ENCODE measurements at places on chromosomes 16 and 17.

DNA sequence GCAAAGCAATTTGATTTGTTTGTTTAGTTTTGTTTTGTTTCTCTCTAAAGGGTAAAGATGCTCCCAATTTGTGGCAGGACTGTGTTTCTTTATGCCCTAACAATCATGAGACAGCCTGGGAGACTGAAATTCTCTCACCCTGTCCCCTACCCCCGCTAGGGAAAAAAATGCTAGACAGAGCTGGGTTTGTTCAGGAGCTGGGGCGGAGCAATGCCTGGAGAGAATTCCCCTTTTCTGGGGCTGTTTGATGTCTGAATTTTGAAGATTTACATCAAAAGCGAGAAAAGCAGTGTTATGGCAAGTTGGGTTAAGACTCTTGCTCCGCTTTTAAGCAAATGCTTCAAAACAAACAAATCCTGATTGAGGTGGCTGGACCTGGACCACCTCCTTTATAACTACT is 8.4 kb downstream of the MAF start:
- no peak for DNase-seq

DNA sequence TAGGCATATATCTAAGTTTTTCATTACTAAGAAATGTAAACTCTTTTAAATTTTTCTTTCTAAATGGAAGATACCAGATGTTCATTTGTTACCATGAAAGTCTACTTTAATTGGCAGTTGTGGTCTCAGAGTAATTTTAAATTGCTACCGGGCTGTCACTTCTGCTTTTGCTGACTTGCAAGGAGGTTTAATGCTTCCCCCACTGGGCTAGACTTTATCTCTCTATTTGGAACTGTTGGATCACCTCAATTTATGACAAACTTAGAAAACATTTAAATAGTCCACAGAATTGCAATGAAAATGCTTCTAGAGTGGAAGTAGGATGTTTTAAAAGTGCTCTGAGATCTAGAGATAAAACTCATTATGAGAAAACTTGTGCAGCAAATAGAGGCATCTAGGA is 479.8 kb upstream of the GOT2 start:
- DNase-seq = no peak

GRCh38 chr16:62462971-62463370 is 426.7 kb upstream of the CDH8 start:
- no peak for DNase-seq

GRCh38 chr16:49681217-49681883 is 174.6 kb downstream of the ZNF423 start:
- DNase-seq = no peak

DNA sequence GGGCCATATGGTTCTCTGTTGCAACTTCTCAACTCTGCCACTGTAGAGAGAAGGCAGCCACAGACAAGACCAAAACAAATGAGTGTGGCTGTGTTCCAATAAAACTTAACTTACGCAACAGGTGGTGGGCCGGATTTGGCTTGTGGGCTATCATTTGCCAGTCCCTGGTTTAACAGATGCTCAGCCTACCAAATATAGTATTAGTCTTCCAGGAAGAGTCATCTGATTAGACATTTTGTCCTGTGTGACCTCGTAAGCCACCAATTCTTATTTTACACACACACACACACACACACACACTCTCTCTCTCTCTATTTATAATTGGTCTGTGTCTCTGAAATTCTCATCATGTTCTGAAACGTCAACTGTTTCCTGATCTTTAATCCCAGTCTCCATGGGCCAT is 245.9 kb downstream of the XYLT1 start:
- no peak for DNase-seq

DNA sequence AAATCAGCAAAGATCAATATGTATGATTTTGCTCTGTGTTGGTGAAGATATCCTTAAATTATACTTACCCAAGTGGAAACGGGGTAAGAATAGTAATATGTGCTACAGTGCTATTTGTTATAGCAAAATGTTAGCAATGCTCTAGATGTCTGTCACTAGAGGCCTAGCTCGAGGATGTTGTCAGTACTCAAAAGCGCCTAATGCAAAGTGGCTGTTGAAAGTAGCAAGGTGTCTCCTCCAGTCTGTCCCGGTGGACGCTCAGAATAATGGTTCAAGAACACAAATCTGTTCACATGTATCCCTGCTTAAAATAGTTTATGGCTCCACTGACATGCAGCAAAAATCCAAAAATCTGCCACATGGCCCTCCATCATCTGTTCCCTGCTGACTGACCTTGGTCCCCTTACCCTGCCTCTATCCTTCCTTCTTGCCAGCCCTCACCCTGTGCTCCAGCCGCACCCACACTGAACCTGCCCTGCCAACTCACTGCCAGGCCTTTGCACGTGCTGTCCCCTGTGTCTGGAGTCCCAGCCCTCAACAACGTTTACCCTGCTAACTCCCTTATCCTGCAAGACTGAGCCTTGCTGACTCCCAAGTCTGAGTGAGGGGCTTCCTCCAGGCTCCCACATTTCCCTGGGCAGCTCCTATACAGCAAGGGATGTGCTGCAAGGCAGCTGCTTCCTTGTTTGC is 9.6 kb upstream of the RNF112 start:
- DNase-seq = no peak

GRCh38 chr17:9002227-9002605 is 19.1 kb upstream of the NTN1 start:
- no peak for DNase-seq

DNA sequence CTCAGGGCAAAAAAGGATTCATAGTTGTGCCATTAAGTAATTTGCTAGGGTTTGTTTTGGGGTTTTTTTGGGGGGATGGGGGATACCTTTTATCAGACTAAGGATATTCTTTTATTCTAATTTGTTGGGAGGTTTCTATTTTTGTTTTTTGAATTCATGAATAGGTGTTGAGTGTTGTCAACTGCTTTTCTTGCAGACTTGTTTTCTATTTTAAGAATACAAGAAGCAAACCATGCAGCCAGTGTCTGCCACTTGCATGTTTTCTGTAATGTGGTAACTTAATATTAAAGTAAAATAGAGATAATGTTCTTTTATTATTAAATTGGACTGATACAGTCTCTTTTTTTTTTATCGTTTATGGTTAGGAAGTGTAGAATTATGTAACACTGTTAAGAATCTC is 49.5 kb downstream of the NFATC3 start:
- no peak for DNase-seq

DNA sequence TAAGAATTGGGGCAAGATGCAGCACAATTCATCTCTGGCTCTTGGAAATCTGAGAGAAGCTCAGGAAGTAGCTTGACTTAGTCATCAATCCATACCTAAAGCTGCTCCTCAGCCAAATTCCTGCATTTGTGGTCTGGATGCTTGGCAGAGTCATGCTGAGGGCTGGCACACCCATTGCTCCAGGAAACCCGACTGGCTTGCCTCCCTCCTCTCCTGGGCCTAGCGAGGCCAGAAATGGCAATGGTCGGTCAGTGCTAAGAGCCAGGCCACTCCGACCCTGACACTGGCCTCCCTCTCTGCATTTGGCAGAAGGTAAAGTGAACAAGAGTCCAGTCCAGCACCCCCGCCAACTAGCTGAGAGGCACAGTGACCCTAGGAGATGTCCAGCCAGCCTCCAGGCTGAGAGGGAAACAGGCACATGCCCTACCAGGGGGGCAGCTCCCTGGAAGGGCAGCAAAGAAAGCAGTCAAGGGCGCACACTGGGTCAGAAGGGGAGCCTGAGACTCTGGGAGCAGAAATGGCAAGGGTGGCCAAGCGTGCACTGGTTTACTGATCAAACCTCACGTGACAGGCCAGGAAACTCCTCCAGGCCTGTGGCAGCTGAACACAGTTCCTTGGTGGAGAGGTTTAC is 10.0 kb downstream of the POLDIP2 start:
- no peak for DNase-seq

- no peak for DNase-seq
Measured at GRCh38 chr16:72142476-72142875, 29.5 kb downstream of the PMFBP1 start.

DNA sequence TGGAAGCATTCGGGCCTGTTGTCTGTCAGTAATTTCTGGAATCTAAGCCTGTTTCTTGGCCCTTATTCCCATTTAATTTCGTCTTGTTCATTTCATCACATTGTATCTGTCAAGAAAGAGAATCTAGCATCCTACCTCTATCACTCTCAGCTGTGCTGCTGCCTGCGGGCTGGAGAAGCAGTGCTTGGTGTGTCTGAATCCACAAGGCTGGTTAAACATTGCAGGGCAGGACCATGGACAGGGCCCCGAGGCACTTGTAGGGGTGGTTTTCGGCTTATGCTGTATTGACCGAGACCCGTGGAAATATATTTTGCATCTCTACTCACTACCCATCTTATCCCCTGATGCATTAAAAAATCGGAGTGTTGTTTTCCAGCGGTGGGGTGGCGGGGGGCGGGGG is 3.1 kb downstream of the RAB11FIP4 start:
- peak; percentile 17 for DNase-seq

DNA sequence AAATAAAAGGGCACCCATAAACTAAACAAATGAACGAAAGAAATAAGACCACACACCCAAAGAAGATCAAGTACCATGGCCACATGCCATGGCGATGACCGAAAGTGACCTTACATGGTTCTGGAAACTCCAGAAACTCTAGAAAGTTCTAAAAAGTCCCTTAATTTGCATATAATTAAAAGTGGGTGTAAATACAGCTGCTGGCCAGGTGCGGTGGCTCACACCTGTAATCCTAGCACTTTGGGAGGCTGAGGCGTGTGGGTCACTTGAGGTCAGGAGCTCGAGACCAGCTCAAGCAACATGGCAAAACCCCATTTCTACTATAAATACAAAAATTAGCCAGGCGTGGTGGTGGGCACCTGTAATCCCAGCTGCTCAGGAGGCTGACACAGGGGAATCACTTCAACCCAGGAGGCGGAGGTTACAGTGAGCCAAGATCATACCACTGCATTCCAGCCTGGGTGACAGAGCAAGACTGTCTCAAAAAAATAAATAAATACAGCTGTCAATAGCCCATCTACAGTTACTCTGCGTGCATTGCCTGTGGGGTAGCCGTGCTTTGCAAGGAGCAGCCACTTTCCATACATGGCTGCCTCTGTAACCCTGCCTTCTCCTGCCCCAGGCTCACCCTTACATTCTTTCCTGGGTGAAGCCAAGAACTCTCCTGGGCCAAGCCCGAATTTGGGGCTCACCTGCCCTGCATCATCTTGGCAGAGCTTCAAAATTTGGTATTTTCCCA is 7.2 kb upstream of the ZNF778 start:
- DNase-seq = no peak

DNA sequence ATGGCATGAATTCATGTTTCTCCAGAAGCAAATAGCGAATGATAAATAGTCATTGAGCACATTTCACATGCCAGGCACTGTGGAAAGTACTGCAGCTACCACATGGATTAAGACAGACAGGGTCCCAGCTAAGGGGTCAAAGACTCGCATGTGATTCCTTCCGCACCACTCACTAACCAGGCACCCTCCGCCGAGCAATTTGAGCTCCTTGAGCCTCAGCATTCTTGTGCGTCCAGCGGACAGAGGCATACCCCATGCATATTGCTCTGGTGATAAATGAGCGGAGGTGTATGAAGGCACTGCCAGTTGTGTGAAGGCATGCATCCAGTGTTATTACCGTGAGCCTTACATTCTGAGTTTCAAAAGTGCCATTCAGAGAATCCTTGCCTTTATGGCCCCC is 358.7 kb downstream of the HS3ST4 start:
- no peak for DNase-seq

DNA sequence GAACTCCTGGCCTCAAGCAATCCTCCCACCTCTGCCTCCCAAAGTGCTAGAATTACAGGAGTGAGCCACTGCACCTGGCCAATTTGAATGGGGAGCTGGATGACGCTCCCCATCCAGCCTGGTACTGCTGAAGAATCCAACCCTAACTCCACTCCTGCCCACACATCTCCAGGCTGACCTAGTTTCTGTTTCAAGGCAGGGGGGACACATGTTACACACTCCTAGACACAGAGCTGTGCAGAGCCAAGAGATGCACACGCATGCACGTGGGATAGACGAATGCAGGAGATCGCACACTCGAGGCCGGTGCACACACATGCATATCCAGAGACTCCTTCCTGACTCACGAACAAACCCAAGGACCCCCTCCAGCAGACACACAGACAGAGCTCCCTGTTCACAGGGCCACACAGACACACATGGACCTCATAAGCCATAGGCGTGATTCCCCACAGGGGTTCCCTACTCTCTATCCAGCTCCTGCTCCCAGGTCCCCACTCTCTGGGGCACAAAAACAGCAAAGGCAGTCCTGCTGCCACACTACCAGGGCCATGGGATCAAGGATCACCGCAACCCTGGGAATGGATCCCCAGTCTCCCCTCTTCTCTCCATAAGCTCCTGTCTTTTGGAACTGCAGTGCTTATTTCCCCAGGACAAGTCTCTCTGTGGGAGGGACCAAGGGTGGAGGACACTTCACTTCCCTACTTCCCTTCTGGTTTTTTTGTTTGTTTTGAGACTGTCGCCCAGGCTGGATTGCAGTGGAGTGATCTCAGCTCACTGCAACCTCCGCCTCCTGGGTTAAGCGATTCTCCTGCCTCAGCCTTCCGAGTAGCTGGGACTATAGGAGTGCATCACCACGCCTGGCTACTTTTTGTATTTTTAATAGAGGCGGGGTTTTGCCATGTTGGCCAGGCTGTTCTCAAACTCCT is 14.4 kb downstream of the EPOP start:
- DNase-seq = no peak

- DNase-seq = peak; percentile 93
Measured at GRCh38 chr17:21214015-21214776, at the start of gene TMEM11. TSS of gene TMEM11 (minus strand) at chr17:21214161. CDS start at chr17:21214152, 9 bp downstream.

DNA sequence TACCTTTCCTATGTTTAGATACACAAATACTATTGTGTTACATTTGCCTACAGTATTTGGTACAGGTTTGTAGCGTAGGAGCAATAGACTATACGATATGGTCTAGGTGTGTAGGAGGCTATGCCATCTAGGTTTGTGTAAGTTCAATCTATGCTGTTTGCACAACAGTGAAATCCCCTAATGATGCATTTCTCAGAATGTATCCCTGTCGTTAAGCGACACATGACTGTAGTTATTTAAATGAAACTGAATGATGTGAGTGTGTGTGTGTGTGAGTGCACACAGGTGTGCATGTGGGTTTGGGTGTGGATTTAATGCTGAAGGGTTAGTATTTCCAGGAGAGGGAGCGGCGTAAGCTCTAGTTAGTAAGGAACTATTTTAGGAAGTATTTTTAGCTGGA is 34.6 kb upstream of the SMIM36 start:
- DNase-seq = no peak

Measured in activated CD4-positive, alpha-beta T cell treated with anti-CD3 and anti-CD28 coated beads, Interleukin-2, amount 50 U/mL, for 4 hours (primary cell).